Activated CD4-positive, CD25-positive, alpha-beta regulatory T cell treated with anti-CD3 and anti-CD28 coated beads, Interleukin-2, amount 50 U/mL, for 72 hours (primary cell): ENCODE measurements at places on chromosomes 7 and 10.

DNA sequence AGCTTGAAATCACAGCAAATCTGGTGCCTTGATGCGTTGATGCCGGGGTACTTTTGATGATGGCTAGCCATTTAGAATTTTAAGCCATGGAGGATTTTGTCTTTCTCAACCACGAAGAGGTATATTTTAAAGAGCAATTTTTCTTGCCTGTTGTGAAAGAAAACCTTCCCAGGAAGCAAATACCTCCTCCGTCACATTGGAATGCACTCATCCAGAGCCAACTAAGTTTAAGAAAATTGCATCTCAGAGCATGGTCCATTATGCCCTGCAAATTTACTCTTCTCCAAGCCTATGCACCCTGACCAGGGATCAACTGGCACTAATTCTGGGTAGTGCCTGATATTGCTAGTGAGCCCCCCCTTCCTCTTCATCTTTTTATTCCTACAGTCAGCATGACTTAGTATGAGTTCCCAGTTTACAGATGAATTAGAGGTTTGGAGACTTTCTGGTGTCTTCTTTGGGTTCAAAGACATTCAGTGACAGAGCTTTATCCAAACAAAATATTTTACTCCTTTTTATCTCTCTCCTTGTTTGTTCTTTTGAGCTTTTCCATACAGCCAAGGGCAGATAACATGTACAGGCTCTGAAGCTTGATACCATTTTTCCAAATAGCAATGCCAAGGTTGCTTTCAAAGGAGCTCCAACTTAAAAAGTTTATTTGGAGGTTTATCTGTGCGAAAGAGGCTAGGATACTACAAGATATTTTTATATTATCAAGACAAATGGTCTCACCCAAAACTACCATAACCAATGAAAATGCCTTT lies 56.6 kb upstream of the ANK3 start:
- DNase-seq, result no peak

DNA sequence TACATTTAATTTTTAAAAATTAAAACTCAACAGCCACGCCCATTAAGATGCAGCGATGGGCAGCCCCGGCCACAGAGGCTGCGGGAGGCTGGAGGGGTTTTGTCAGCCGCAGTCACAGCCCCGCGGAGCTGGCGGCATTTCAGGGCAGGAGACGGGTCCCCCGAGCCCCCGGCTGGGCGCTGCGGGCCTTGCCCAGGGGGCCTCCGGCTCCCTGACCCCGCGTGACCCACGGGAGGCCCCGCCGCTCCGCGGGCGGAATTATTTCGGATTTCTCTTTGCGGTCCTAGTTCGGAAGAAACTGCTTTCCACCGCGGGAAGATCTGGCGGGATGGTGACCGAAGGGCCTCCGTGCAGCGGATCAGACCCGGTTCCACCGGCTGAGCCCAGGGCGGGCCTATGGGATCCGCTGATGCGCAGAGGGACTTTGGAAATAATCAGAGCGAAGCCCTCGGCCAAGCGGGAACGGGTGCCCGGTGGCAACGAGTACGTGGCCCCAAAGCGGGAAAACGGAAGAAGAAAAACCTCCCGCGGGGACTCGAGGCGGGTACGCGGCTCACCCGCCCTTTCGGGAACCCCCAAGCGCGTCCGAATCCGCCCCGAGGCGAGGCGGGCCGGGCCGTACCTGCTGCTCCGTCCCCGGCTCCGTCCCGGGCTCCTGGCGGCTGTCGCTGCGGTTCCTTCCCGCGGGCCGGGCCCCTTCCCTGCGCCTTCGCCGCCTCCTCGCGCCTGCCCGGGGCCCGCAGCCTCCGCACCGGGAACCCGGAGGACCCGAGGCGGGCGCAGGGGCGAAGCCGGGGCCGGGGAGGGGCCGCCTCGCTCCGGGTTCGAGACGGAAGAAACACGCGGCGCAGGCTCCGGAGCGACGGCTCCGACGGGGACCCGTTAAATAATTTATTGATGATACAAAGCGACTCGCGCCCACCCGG lies 1.7 kb downstream of the NKX6-2 start:
- DNase-seq, result no peak

GRCh38 chr10:62244088-62244487 lies 24.6 kb downstream of the RTKN2 start:
- no peak for DNase-seq

DNA sequence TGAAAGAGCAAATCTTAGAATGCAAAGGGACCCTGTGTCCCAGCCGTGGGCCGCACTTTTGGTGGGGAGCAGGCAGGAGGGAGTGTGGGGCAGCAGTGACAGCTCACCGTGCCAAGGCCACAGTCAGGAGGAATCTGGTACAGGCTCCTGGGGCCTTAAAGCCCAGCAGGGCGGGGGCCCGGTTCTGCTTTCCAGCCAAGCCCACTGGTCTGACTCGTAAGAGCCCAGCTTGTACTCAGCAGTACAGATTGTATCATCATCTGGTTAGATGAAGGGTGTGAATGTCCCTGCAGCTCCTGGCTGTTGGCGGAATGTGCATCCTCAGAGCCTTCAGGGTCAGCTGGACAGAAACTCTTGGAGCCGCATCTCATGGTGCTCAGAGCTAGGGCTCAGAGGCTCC lies 30.5 kb upstream of the TRIM8 start:
- no peak for DNase-seq

GRCh38 chr7:22944510-22944909 lies 69.4 kb downstream of the HYCC1 start:
- DNase-seq, result no peak

DNA sequence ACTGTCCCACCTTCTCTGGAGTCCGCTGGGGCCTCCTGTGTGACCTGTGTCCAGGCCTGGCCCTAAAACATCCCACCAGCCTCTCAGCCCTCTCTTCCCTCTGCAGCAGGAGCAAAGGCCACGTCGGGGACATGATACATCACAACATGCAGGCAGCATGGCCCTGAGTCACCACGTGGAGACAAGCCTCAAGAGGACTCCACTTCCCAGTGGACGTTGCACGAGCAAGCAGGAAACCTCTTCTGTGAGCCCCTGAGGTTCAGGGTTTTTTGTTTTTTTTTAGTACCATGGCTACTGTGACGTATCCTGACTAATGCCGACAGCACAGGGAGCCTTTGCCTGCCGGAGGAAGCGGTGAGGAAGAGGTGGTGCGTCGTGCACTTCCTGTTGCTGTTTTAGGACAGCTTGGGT lies 165.9 kb downstream of the DNAJB6 start:
- DNase-seq, result peak; percentile 46

DNA sequence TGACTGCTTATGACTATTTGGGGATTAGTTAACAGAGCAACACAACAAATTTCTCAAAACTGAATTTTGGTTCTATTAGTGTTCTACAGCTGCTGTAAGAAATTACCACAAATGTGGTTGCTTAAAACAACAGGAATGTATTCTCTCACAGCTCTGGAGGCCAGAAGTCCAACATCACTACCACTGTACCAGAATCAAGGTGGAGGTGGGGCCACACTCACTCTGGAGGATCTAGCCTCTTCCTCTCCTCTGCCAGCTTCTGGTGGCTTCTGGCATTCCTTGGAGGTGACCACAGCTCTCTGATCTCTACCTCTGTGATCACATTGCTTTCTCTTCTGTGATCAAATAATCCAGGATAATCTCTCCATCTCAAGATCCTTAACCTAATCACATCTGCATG lies 194.7 kb upstream of the BMPER start:
- no peak for DNase-seq

DNA sequence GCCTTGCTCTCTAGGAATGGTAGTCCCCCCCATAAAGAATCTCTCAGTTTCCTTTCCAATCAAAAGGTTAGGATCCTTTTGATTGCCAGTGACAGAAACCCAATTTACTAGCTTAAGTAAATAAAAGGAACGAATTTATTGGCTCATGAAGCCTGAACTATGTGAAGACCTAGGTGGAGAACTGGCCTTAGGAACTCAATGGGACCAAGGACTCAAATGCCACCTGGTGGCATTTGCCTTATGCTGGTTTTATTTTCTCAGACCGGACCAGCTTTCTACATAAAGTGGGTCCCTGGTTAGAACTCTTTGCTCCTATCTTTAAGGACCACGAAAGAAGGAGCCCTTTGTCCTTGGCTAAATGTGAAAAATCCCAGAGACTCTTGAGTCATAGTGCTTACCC lies 25.4 kb downstream of the CFTR start:
- no peak for DNase-seq

GRCh38 chr7:600149-601035 lies 80.7 kb upstream of the PDGFA start:
- no peak for DNase-seq

DNA sequence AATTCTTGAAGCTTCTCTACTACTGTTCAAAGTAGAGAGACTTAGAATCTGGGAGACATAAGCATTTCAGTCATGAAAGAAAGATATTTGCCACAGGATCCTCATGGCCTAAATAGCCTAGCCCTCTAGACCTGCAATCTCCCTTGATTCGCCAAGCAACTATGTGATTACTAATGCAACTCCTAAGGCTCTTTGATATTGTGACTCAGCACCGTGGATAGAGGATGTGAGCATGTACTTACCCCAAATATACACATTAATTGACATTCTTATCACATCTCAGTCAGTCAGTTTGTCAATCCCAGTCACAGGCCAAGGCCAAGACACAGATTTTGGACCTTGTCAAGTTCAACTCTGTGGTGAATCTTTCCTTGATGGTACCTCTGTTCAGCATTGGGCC lies 42.6 kb downstream of the GPR37 start:
- no peak for DNase-seq

DNA sequence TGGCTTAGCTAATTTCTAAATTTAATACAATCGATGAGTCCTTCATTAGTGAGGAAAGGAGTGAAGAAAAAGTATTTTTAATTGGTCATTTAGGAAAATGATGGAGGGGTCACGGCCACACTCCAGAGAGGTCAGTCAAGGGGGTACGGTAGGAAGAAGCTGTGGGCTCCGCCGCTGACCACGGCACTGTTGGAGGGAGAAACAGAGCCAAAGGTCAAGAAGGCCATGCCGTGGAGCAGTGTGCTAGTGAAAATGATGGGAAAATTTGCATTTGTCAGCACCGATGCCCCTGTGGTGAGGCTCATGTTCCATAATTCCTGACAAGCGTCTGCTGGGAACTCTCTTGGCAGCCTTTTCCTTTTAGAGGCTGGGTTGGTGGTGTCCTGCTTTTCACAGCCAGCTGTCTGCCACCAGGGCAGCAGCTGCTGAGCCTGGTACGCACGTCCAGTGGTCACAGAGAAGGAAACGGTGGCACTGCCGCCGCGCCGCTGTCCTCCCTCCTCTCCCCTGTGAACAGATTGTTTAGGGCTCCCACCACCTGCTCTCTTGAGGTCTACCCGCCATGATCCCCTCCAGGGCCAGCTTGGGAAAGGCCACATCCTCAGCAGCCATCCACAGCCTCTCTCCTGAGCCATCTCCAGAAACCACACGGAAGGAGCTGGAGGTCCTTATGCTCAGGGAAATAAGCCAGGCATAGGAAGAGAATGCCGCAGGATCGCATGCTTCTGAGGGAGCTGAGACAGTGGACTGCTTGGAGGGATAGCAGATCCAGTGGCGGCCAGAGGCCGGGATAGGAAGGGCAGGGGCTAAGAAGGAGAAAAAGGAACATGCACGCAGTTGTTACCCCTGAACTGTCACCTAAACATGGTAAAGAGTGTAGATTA lies 263.7 kb upstream of the PPP2R2D start:
- no peak for DNase-seq

DNA sequence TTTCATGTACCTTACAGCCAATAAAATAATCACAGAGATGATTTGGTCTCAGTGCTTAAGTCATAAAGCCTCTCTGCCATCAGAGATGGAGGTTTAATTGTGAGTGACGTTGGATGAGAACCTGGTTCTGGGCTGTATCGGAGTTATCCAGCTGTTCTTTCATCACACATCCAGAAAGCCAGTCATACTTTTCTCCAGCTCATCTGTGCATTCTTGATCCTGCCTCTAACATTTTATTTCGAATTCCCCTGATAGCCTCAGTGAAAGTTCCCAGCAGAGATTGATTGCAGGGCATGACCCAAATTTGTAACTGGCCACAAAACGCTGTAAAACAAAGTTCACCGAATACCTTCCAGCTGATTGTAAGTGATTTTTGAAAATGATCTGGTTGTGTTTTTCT lies 212.6 kb upstream of the HABP2 start:
- DNase-seq, result no peak

DNA sequence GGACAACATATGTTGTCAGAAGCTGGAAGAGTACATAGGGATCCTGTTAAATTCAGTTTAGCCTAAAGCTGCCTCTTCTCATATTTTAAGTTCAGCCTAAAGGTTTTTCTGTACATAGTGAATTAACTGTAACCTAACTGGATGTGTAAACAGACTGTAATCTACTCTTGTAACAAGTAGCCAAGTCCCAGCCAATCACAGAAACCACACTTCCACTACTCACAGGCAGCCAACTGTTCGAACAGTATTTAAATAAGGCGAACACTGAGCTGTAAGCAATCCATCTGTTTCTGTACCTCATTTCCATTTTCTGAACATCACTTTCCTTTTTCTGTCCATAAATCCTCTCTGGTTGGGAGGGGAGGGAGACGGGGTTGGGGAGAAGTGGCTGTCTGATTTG lies 15.0 kb upstream of the STN1 start:
- DNase-seq, result no peak

DNA sequence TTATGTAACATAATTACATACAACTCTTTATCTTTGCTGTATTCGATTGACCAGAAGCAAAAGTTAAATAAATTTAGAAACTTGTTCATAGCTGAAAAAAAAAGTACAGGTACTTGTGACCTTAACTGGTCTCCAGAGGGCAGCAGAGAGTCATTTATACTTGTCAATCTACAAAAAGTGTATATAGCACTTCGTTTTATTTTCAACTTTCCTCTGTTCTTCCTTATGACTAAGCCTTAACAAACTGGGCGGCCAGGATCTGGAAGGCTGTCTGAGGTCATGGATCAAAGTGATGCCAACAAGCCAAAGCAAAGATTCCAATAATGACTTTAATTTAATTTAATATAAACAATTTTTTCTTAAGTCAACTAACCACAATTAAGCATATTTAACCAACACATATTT lies 29.8 kb downstream of the C10orf67 start:
- DNase-seq, result no peak

- no peak for DNase-seq
These were observed 23.6 kb upstream of the LYZL1 start for GRCh38 chr10:29265210-29265768.

DNA sequence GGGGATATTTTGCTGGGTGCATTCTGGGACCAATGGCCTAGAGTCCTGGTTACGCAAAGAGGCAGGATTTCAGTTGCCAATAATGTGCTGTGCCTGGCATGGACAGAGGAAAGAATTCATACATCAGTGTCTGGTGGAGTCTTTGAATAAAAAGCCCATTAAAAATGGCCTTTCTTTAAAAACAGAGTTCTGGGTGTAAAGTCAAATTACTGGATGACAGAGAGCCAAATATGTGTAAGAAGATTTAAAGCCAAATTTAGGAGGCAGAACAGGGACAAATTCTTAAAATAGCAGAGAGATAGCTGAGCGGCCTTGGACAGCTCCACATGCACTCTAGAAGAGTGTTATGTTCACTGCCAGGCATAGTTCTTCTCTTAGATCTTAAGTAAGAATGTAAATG lies 60.8 kb upstream of the MEOX2 start:
- no peak for DNase-seq

- no peak for DNase-seq
These were observed 41.7 kb upstream of the DPYSL4 start for GRCh38 chr10:132145002-132145401.

GRCh38 chr7:1969459-1970284 lies 263.1 kb downstream of the MAD1L1 start:
- DNase-seq, result no peak

- no peak for DNase-seq
These were observed 91.6 kb upstream of the KMT2E start for GRCh38 chr7:104922182-104923009.

- DNase-seq, result no peak
These were observed 3.9 kb downstream of the CDK5 start for GRCh38 chr7:151053751-151054150.
